ENCODE measurements at places on chromosomes 7 and 10.

GRCh38 chr10:82742478-82742877, 867.5 kb downstream of the NRG3 start:
- DNase-seq, result no peak

- no peak for DNase-seq
Observed at GRCh38 chr10:3473271-3473670, 300.7 kb upstream of the PITRM1 start.

DNA sequence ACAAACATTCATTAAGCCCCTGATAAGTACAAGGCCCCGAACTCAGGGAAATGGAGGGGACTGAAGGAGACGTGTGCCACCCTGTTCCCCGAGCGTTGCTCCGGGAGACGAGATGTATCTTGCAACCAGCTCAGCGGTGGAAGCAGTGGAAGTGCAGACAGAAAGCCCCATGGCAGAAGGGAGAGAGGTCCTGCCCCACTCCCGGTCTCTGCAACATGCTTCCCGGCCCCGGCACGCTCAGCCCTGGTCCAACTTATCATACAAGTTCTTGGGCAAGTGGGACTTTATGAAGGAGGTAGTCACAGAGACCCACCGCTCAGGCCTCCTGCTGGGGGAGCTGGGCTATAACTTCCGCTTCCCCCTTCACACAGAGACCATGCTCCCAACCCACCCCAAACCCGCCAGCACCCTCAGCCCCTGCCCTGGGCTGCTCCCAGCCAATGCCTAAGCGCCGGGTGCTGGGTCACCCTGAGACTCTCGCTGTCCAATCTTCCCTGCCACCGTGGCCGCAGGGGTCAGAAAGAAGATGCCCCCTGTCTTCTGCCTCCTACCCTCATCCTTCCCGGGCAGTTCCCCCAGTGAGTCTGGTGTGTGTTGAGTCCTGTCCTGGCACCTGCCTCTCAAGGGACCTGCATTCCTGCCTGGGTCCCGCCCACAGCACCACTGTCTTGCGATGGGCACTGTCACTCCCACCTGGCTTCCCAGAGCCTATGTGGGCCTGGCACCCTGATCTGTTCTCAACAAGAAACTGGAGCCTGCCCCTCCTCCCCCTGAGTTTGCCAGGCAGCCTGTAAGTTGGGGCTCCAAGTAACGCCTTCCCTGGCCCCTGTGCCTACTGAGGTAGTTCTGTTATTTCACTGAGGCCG, 157.7 kb downstream of the PRKAG2 start:
- DNase-seq, result no peak

DNA sequence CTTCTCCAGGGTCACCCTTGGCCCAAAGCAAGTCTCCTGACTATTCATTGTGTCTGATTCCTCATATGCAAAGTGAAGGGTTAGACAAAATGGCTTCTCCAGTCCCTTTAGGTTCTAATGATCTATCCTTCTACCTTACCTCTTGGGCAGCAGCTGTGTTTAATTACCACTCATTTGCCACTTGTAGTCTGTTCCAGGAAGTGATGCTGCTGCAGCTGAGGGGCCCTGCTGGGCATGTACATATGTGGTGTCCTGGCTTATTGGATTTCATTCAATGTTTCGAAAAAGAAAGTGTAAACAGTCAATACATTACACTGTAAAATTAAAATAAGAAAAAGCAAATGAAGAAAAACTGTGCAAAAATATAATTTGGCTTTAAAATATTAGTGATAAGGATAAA, 36.6 kb downstream of the SCIN start:
- no peak for DNase-seq

DNA sequence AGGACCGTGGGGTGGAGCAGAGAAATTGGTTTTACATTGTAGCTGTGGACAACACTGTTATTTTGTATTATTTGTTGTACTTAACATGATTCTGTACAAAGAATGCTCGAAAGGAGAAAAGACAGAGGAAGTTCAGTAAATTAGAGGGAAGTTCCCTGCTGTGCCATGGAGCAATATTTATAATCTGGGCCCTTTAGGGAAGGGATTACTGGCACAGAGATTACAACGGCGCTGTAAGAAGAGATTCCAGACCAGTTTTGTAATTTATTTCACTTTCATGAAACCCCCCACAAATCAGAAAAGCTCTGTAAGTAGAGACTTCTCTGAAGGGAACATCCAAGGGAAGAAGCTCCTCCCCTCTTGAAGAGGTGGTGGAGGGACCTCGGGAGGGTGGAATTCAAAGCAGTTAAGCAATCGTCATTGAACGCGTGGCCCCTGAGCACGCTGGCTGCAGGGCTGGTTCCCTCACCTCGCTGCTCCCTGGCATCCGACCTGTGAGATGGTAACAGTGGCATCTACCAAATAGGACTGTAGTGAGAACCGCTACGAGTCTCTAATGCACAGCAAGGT, 113.5 kb downstream of the KLF6 start:
- no peak for DNase-seq

DNA sequence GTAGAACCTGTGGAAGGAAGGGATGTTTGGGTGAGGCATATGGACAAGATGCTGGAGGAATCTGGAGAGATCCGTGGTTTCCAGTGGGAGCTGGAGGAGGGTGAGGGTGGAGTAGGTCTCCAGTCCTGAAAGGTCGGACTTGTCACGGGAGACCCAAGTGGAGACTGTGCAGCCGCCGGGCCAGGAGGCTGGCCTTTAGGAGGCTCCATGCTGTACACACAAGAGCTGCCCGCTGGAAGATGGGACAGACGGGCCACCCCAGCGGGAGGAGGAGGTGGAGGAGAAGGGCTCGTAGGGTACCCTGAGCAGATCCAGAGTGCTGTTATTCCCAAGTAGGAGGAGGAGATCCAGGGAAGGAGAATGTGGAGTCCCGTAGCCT, 106.7 kb downstream of the NKX6-2 start:
- no peak for DNase-seq

DNA sequence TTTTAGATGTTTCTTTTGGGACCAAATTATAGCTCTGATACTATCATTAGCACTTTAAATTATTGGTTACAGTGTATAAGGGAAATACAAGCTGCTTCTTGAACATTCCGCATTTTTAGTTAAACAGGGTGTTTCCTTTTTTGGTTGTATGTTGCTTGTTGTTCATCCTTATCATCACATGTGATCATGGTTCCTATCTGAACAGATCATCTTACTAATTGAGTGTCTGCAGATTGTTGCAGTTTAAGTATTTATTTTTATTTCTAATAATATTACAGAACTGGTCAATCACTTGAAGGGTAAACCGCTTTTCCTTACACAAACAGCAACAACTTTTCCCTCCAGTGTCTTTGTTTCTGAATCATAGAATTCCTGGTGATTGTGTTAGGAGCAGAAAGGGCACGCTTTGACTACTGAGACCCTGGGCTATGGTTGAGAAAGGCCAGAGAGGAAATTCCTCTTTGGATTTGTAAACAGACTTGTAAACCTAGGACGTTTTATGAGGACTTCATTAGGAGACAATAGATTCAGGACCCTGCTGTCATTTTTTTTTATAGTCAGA, 37.2 kb downstream of the CHN2 start:
- no peak for DNase-seq

DNA sequence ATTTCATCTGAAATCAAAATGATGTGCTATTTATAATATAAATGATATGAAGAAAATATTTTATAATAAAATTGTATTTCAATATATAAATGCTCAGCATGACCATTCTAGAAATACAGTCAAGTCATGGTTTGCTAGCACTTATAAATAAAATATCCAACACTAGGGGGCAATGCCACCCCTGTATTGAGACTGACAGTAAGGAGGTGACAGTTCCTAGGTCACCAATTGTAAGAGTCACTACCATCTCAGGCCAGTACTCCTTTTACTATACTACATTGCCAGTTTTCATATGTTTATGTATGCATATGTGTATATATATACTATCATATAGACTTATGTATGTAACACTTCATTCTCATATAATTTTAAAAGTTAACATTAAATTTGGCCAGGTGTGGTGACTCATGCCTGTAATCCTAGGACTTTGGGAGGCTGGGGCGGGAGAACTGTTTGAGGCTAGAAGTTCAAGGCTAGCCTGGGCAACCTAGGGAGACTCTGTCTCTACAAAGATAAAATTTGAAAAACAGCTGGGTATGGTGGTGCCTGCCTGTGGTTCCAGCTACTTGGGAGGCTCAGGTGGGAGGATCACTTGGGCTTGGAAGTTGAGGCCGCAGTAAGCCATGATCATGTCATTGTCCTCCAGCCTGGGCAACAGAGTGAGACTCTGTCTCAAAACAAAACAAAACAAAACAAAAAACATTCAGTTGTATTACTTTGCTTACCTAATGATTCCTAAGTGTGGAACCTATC, 2.4 kb upstream of the CNOT4 start:
- peak; percentile 69 for DNase-seq

DNA sequence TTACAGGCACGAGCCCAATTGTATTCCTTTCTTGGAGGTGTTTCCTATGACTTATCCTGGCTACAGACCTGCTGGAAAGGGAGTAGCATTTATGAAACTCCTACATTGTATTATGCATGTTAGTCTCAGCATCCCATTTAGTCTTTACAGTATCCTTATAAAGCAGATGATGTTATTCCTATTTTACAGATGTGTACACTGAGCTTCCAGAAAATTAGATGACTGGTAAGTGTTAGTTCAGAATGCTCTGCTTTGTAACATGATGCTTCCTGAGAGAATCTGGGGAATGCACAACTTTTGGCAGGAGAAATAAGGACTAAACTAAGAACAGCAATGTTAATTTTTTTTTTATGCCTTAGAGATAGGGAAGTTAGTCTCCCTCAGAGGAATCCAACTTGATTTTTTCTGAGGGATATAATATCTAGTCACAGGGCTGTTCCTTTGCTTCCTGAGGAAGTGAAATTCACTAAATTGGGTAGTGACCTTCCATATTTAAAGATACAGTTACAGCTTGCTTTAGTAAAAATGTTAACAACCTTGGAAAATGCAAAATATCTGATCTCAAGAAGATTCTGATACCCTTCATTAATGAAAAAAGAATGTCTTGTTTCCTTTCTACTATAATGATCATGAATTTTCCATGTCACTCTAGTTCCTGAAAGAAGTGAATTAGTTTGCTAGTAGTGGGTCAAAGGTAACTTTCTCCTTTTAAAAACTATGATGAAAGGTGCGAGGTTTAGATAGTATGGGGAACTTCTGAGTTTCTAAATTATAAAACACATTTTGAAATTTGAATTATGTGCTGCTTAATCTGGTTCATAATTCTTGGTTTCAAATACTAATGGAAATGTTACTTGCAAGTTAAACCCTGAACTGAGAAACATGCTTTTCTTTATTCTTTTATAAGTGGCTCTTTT, 194.0 kb upstream of the PRPS1L1 start:
- DNase-seq, result no peak

GRCh38 chr10:28738200-28738599, 60.9 kb downstream of the BAMBI start:
- DNase-seq, result peak; percentile 32

DNA sequence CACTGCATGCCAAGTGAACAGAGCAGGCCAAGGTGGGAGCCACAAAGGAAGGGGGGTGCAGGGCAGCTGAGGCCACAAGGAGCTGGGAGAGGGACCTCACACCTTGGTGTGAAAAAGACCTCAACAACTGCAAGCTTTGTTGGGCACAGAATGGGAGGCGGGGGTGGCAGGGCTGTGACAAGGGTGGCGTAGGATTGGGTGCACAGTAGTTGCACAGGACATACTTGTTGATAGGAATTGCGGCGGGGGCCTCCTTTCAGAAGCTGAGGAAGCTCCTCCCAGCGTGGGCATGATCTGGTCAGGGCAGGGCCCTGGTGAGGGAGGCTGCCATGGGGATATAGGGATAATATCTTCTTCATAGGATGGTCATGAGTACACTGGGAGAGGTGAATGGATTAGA, 25.8 kb downstream of the POLL start:
- DNase-seq, result no peak

DNA sequence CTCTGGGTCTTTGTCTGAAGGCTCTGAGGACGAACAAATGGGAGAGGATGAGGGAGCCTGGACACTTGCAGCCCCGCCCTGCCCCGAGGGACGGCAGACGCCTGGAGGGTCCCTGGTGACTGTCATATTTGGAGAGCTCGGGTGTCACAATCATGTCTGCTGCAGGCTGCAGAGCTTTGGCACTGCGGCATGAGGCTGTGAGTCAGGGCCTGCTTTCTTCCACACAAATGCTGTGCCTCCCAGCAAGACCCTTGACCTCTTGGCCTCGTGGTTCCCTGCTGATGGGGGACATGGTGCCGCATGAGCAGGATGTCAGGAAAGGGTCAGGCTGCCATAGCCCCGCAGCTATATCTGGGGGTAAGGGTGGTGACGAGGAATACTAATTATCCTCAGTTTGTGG, 64.9 kb upstream of the PPIF start:
- no peak for DNase-seq

DNA sequence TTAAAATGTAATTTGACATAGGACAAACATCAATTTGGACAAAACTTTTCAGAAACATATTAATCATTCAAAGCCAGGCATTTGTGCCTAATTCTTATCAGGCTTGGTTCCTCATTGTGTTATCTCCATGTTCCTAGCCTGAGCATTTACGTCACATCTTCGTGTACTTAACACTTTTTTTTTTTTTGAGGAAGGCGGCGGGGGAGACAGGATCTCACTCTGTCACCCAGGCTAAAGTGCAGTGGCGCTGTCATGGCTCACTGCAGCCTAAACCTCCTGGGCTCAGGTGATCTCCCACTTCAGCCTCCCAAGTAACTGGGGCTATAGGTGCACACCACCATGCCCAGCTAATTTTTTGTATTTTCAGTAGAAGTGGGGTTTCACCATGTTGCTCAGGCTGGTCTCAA, 19.8 kb downstream of the HNRNPA2B1 start:
- no peak for DNase-seq

- no peak for DNase-seq
Observed at GRCh38 chr7:91228927-91229558, 35.2 kb upstream of the FZD1 start.
